GF-D8 (cell line): ENCODE measurements at places on chromosomes 6 and 20.

GRCh38 chr20:51391926-51392325, 150.6 kb downstream of the NFATC2 start:
- no peak for DNase-seq

- peak; percentile 23 for DNase-seq
Observed at GRCh38 chr6:24959319-24959718, 23.6 kb upstream of the RIPOR2 start.

DNA sequence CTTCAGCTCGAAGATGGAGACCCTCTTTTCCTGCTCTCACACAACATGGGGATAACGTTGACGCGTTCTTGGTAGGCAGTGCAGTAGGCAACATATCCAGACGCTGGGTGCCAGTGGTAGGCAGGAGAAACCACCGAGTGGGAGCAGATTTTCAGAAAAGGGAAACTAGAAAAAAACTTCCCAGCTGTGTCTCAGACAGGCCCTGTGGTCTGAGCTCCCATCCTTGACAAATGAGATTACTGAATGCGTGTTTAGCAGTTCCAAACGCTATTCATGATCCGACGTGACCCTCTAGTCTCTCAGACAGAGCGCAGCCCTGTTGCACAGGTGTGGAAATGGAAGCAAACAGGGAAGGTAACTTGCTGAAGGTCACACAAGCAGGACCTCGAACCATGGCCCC, 83.9 kb upstream of the DUSP22 start:
- no peak for DNase-seq

- no peak for DNase-seq
Observed at GRCh38 chr20:45055056-45055455, 45.9 kb downstream of the KCNS1 start.

GRCh38 chr6:146065690-146066089, 36.8 kb downstream of the GRM1 start:
- no peak for DNase-seq

- peak; percentile 61 for DNase-seq
Observed at GRCh38 chr6:137307163-137307854, 88.1 kb upstream of the IFNGR1 start.

DNA sequence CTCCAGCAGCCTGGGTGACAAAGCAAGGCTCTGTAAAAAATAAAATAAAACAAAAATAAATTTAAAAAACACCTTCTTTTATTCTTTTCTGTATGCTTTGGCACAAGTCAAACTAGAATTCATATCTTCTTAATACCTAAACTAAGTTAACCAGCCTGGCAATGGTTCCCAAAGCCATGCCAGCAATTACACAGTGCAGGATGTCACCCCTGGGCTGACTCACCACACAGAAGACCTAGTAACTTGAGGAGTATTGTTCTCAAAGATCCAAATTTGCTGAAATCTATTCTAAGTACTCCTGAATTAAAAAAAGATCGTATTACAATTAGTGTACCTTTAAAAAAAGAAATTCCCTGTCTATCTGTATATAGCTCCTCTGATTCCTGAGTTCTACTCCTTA, 162.7 kb upstream of the SGK1 start:
- DNase-seq = no peak

- DNase-seq = no peak
Observed at GRCh38 chr6:27882624-27883023, 29.6 kb downstream of the OR2B2 start.

- DNase-seq = no peak
Observed at GRCh38 chr20:41650231-41650948, 32.2 kb upstream of the CHD6 start.

GRCh38 chr20:11777387-11778205, 140.1 kb upstream of the BTBD3 start:
- DNase-seq = no peak

GRCh38 chr6:157615951-157616350, 207.1 kb upstream of the SNX9 start:
- no peak for DNase-seq

DNA sequence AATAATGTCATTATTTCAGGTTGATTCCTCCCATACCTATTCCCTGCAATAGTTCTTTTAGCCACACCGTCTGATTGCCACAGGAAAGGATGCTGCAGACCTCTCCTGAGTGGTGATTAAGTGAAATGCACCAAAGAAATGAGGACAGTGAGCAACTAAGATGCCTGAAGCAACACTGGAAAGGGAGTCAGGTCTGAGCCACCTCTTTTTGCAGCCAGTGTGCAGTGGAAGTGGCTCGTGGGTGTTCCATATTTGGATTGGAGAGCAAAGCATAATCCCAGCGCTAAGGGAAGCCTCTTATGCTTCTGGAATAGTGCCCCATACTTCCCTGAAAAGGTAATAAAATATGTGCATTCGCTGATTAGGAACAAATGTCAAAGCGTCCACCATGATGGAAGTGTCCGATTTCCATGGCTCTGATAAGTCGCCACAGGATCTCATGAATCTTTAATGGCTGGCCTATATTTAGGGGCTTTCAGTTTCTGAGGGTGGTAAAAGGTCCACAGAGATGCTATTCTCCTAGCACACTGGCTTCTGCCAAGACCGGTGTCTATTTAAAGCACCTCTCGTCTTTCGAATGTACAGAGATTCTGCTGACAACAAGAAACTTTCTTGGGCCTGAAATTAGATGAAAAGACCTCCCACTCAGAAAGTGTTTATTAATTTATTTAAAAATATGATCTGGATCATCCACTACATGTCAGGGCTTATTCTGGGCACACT, 253.9 kb downstream of the SLC24A3 start:
- DNase-seq = no peak

- DNase-seq = no peak
Observed at GRCh38 chr20:8616792-8617191, 452.1 kb upstream of the PLCB4 start.

- DNase-seq = no peak
Observed at GRCh38 chr20:17504066-17504897, 26.9 kb downstream of the BFSP1 start.

DNA sequence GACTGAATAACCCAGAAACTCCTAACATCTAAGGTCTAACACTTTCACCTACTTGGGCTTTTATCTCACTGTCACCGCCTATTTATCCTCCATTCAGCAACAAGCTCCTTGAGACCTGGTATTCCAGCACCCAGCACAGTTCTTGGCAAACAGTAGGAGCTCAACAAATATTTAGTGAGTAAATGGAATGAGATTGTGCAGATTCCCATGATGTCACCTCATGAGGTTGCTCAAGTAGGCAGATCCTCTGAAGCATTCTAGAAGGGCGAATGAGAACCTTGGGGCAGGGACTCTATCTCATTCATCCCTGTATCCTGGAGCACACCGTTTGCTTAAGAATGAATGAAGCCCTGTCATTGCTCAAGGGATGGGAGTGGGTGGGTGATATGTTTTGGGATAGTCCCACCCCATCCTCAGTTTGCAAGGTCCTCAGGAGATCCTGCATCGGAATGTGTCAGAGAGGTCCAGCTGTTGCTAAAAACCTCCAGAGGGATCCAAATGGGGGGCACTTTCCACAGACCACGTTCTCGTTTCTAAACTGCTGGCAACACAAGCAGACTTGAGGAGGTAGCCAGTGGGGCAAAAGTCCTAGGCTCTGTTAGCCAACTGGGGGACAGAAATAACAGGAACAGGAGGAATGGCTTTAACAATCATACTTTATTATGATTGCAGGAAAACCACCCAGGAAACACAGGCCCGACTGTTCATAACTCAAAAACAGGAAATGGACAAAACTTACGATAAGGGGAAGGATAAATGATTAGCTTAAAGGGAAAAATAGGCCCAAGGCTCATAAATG, 42.0 kb downstream of the EDN1 start:
- no peak for DNase-seq

GRCh38 chr6:154350293-154350692, 6.3 kb downstream of the IPCEF1 start:
- no peak for DNase-seq

GRCh38 chr6:84860509-84860908, 96.1 kb upstream of the TBX18 start:
- DNase-seq = no peak

DNA sequence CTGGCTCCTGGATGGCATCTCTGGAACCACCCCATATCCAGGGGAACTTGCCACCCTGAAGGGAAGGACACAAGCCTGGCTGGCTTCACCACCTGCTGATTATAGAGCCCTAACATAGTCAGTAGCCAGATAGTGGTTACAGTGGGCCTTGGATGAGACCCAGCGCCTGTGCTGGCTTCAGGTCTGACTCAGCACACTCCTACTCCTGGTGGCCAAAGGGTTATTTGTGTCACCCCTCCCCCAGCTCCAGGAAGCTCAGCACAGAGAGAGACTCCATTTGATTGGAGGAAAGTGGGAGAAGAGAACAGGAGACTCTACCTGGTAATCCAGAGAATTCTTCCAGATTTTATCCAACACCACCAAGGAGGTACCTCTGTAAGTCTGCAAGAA, 12.8 kb downstream of the SNX14 start:
- no peak for DNase-seq

DNA sequence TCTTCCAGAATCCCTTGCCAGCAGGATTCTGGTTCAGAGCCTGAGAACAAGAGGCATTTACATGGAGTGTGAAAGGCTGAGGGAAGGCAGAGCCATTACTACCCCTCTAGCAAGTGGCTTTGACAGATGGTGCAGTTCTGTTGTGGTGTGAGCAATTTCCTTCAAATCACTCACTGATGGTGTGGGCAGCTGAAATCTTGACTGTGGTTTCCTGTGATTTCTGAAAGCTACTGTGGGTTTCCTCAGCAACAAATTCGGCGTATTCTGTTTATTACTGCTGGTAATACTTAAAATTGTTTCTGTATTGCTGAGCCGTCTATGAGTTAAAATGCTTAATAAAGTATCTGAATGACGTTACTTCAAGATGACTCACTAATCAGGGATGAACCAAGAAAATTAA, 181.5 kb upstream of the TCF21 start:
- peak; percentile 58 for DNase-seq

DNA sequence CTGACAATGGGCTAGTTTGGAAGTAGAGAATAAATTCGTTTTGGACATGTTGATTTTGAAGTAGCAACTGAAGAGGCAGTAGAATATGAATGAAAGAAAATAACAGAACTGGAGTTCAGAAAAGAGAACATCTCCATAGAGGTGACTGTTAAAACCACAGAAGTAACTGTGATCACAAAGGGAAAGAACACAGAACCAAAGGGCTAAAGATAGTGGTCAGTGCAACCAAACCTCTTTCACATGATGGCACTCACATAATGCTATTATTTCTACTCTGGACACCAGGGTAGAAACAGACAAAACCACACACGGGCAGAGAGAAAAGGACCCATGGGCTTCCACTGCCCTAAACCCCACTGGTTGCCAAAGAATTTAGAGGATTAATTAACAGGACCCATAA, 58.5 kb downstream of the CDK19 start:
- DNase-seq = no peak

DNA sequence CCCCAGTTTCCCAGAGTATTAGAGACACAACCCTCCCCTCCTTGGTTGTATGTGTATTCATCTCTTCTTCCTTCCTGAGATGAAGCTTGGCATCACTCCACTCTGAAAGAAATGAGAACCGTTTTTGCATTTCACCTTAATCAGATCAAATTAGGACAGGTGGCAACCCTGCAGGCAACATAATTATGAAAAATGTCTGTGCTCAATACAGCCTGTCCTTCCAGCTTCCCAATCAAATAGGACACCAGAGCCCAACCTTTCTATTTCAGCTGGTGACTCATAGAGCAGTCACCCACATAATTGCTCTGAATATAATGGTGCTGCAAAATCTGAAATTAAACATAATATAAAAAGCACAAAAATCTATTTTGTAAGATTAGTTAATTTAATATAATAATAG, 310.2 kb upstream of the AGPAT4 start:
- no peak for DNase-seq

DNA sequence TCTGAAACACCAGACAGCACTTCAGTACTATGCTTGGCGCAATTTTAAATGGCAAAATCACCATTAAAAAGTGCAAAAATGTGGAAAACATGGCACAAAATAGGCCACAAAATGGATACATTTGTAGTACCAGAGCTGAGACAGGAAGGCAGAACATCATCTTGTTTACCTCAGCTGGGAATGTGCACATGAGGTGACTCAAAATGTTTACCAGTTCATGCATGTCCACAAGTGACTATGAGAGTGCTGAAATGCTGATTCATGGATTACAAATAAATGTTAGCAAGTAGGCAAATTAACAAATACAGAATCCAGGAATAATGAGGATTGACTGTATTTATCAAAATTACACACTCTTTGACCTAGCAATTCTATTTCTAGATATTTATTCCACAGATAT, 201.6 kb downstream of the ISM1 start:
- no peak for DNase-seq

GRCh38 chr20:24838546-24839535, 110.2 kb upstream of the CST7 start:
- DNase-seq = no peak

DNA sequence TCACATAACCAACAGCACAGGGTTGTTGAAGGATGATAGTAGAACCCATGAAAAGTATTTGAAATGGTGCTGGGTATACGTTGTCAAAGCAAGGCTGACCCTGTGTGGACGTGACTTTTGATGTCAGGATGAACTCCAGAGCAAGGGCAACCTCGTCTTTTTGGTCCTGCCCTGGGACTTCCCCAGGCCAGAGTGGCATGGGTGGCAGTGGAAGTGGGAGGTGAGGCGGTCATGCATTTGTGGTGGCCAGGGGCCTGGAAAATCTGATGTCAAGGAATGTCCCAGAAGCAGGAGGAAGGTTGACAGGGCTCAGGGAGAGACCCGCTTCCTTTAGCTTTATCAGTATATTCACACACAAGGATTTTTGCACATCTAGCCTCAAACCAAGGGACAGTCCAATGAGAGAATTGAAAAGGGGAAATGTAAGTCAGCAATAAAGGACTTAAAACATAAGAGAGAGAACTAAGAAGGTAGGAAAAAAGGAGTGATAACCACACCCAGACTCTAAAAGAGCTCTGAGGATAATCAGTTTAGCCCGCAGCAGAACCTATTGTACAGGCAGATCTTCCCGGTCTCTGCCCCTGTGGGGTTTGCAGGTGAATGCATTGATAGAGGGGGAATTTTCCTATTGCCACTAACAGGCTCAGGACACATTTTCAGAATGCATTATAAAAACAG, 98.8 kb upstream of the HDGFL1 start:
- DNase-seq = no peak

DNA sequence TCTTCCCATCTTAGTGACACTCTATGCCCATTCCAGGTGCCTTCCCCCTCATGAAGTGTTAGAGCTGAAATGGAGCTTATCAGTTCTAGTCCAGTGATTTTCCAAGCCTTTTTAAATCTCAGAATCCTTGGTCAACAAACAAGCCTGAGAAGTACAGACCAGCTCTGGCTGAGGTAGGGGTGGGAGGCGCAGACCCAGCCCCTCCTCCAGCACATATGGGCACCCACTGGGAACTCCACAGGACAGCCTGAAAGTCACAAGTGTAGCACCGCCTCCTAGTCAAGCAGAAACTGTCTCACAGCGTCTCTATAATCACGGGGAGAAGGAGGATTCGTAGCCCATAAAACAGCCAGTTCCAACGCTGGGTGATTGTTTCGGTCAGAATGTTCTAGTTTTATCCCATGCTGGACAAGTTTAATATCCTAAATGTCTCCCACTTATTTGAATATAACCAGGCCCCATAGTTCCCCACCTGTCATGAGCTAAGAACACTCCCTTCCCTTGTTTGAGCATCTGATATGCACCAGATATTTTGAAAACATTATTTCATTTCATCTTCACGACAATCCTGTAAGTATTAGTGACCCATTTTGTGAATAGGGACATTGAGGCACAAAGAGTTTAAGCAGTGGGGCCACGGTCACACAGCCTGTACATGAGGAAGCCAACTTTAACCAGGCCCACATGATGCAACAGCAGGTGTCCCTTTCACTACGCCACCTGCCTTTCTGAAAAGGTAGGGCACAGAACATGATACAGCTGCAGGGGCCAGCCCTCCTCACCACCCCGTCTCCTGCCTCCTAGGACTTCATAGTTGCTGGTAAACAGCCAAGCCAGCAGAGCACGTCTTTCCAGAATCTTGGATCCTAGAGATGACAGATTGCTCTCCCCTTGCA, 40.1 kb downstream of the TRAF3IP2 start:
- DNase-seq = no peak
